ENCODE measurements at places on chromosomes 13 and 19.

DNA sequence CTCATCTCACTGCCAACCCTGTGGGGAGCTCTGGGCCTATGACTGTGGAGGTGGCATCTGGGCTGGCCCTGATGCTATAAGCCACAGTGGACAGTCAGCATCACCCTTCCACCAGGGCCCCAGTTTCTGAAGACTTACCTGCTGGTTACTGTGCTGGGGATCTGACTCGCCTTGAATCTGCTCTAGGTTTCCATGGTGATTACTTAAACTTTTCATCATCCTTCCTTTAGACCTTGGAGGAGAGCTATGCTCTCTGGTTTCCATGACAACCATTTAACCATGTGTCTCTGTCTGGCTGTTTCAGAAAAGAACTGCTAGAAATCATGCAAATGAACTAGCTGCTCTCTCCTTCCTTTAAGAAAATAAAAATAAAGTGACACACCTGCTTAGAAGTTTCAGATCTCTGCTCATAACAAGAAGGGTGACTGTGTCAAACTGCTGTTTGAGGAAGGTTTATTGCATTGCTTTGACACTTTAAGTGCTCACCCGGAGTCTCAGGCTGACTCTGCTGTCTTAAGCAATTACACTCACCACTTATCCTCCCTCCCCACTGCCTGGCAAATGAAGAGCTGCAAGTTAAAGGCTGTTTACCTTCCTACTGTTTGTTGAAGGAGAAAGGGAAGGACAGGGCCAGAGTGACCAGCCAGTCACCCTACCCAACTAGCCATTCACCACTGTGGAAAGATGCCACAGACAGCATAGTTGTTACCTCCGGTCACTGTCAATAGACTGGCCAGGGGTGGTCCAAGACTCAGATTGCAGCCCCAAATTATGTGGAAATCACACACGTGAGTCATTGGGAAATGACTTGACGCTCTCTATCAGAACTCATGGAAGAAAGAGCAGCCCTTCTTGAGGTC, 87.6 kb downstream of the HSPH1 start:
- DNase-seq = no peak

DNA sequence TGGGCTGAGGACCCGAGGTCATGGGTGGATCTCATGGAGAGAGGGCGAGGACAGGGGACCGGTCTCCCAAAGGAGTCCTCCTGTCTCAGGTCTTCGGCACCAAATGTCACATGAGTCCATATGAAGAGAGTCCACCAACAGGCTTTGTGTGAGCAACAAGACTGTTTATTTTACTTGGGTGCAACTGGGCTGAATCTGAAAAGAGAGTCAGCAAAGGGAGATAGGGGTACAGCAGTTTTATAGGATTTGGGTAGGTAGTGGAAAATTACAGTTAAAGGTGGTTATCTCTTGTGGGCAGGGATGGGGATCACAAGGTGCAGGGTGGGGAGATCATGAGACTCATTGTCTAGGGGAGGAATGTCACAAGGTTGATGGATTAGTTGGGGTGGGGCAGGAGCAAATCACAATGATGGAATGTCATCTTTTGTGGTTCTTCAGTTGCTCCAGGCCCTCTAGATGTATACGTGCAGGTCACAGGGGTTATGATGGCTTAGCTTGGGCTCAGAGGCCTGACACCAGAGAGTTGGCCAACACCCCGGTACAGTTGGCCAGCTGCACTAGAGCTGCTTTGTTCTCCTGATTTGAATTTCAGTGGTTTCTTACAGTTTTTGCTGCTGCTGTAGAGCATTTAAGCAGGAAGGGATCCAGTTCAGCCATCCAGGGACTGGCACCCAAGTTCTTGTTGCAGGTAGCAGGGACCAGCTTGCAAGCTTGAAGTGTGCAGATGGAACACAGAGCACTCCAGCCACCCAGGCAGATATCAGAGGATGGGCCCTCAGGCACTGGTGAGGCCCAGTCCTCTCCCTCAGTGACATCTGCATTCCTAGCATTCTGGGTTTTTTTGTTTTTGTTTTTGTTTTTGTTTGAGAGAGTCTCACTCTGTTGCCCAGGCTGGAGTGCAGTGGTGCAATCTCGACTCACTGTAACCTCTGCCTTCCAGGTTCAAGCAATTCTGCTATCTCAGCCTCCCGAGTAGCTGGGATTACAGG, 26.4 kb upstream of the IGFL1 start:
- no peak for DNase-seq

- no peak for DNase-seq
Observed at GRCh38 chr13:91291078-91291477, 56.4 kb upstream of the MIR17HG start.

- DNase-seq = no peak
Observed at GRCh38 chr19:58097781-58098681, at the start of gene ZSCAN18. TSS of gene ZSCAN18 (minus strand) at chr19:58098231. CDS start at chr19:58090267, 7,964 bp downstream.

Data from Karpas-422 (cell line).